Suprapubic skin (tissue), 4 donors: ENCODE measurements at places on chromosomes 12 and 14. TPM values are rescaled to one million over a fixed set of nuclear protein-coding genes. Genes with fewer than 3 reads are reported as not detected.

GRCh38 chr14:57820581-57820980, 45.3 kb downstream of the SLC35F4 start:
- DNase-seq = no peak

GRCh38 chr14:103132381-103133209, 9.3 kb downstream of the TNFAIP2 start:
- DNase-seq = no peak

DNA sequence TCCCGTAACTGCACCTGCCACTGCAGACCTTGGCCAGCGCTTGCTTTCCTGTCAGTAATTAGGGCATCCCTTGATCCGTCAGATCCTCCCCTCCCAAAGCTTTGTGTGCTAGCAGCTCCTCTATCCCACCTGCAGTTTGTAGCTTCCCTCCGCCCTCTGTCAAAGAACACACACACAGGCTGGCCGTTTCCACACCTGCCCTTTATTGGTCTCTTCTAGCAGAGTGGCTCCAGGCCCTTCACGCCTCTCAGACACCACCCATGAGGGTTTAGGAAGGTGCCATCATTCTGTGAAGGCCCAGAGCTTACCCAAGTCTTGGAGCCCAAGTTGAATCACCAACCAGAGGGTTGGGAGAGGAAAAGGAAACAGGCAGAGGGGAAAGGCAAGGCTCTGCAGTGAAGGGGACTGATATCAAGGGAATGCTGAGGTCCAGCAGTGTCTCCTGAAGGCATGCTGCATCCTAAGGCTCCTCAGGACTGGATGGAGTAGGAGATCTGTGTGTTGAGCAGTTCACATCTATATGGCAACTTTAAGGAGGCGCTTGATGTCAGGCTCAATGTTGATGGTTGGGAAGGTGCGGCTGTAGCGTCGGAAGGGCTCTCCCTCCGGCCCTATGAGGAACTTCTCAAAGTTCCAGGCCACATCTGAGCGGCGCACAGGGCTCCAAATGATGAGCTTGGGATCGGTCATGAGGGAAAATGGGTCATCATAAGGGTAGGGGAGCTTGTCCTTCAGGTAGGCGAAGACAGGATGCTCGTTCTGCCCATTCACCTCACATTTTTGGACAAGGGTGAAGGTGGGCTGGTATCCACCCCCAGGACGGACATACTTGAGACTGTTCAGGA, 3.4 kb downstream of the GPX2 start:
- no peak for DNase-seq

- peak; percentile 90 for DNase-seq
These were observed 1.4 kb downstream of the BAZ1A start for GRCh38 chr14:34873589-34874385.

GDF3 gene
- total RNA-seq = not detected

RABGGTA gene
- 50.4 TPM for total RNA-seq

DNA sequence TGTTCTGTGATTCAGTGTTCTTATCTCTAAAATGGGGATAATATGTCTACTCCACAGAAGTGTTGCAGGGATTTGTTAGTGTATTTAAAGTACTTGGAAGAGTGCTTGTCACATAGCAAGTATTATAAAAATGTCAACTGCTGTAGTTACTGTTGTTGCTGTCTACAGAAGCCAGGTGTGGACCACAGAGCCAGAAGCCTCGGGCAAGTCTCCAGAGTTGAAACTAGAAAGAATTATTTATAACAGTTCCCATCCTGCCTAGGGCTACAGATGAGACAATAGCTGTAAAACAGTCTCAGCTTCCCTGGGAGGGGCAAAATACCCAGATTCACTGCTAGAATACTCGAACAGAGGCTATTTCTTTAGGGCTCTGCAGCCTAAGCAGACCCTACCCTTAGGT, 55.4 kb upstream of the FUT8 start:
- DNase-seq = no peak

PCED1B gene
- not detected for total RNA-seq

- peak; percentile 53 for DNase-seq
These were observed 349.1 kb downstream of the DPF3 start for GRCh38 chr14:72544615-72545387.

DNA sequence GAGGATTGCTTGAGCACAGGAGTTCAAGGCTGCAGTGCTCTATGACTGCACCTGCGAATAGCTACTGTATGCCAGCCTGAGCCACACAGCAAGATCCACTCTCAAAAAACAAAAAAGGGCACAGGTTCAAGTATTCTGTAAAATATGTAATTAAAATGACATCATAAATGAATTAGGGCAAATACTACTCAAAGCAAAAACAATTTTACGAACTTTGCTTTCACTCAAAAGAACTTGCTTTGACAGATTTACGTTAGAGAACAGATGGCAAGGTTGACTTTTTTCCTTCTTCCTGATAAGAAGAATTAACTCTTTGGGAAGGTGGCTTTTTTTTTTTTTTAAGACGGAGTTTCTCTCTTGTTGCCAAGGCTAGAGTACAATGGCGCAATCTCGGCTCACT, 44.0 kb upstream of the EAPP start:
- no peak for DNase-seq

PRH2 gene
- total RNA-seq = not detected

ZDHHC22 gene
- not detected for total RNA-seq

DNA sequence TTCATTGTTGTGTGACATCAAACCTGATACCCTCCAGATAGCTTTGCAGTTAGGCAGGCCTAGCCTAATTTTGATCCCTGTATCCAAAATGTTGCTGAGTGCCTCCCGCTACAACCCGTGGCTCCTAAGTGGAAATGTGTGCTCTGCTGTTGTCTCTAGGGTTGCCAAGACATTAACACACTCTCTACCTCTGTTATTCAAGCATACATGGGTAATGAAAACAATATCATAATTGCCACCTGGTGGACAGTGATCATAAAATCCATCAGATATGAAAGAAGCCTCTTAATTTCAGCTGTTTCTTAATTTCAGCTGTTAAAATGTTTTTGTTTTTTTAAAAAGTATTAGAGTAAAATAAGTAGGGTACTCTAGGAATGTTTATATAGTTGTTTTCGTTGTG, 93.5 kb downstream of the PLEKHA5 start:
- no peak for DNase-seq

GRCh38 chr14:99679543-99679942, 4.6 kb upstream of the CYP46A1 start:
- DNase-seq = no peak

DNA sequence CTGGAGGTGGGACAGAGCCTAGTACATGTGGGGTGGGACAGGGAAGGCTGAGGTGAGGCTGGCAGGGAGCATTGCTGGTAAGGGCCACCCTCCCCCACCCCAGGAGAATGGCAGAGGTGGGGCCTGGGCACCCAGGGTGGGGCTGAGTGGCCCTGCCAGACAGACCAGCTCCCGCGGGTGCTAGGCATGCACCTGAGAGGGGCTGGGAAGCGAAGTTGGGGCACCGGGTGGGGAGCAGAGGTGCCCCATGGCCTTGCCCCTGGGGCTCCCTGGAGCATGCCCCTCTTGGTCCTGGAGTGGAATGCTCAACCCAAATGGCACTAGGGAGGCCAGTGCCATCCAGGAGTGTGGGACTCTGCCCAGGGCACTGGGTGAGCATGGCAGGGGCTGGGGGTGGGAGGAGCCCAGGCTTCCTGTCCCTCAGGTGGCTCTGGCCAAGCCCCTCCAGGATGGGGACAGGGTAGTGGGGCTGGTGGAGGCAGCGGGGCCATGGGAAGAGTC, 1.3 kb downstream of the TNFAIP2 start:
- no peak for DNase-seq

TAS2R50 gene
- total RNA-seq = 0.89 TPM

GRCh38 chr14:33767586-33768457, 183.1 kb downstream of the EGLN3 start:
- DNase-seq = no peak

GRCh38 chr12:119338593-119339363, 4.2 kb downstream of the CCDC60 start:
- DNase-seq = no peak

DNA sequence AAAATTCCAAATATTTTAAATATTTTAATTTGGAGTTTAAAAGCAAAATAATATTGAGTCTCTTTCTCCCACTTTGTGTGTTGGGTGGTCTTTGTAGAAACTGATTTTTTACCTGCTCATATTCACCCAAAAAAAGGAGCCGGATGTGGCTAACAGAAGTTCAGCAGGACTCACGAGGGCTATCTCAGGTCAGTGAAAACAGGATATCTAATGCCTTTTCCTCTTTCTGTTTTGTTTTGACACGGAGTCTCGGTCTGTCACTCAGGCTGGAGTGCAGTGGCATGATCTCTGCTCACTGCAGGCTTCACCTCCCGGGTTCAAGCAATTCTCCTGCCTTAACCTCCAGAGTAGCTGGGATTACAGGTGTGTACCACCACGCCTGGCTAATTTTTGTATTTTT, 30.8 kb downstream of the COA8 start:
- no peak for DNase-seq
